ENCODE measurements at places on chromosomes 5 and 9. TPM values are rescaled to one million over a fixed set of nuclear protein-coding genes. Genes with fewer than 3 reads are reported as not detected.

Gene NDFIP1
- 62.1 TPM for total RNA-seq

Gene PCA3
- not detected for total RNA-seq

Gene IL33
- 27.1 TPM for total RNA-seq

Gene SVEP1
- total RNA-seq = 8.8 TPM

Gene SLC6A7
- total RNA-seq = not detected

Gene CRHBP
- total RNA-seq = 0.63 TPM

DNA sequence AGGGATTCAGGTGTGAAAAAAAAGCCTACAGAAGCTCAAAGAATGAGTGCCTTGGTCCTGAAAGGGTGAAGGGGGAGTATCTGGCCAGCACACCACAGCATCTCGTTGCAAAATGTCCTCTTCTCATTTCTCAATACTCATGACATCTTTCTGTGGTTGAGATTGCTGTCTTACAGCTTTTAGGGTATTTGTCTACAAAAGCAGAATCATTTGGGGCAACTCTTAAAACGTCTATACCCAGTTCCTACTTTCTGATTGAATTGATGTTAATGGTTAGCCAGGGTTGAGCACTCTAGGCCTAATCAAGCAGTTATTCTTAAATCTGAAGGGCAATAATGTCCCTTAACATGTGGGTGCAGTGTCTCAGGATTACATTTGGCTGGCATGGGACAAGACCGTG lies 21.2 kb upstream of the PCSK5 start:
- DNase-seq = no peak

DNA sequence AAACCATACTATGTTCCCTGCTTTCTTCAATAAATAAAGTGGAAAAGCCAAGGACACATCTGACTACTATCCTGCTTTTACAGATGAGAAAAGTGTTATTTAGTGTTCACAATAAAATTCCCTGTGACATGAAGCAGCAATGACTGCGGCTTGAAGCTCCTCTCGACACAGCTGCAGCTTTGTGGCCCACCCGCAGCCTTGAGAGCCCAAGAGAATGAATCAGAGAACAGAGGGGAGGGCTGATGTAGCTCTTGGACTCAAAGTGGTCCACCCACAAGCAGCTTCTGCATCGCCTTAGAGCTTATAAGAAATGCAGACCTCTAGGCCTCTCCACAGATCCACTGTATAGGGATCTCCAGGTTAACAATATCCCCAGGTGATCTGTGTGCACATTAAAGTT lies 181.3 kb upstream of the GNA14 start:
- no peak for DNase-seq

DNA sequence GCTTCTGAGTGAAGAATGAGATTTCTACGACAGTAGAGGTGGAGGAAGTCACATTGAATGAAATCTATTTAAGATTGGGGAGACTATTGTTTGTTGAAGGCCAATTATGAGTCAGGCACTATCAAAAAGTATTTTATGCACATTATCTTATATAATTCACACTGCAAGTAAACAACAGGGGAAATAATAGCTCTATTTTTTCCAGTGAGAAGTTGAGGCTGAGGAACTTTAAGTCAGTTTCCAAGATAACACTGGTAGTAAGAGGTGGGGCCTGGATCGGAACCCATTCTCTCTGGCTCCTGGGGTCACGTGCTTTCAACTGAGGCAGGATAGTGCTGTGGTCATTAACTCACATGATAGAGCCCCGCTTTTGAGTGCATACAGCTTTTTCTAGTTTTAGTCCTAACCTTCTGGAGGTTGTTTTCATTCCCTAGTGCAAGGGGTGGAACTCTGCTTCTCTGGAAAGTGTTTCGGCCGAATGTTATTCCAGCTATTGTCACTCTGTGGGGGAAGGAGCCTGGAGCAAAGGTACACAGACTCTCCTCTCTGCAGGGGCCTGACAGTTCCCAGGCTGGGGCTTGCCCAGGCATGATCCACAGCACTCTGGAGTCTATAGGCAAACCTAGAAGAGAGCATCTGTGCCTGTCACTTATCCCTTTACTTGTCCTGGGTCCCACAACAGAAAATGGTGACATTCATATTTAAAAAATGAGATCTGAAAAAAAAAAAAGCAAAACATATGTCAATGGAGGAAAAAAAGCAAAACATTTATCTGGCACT lies 352.4 kb upstream of the ACTBL2 start:
- no peak for DNase-seq

GRCh38 chr9:121992571-121993212 lies 100.4 kb downstream of the TTLL11 start:
- peak; percentile 49 for DNase-seq

DNA sequence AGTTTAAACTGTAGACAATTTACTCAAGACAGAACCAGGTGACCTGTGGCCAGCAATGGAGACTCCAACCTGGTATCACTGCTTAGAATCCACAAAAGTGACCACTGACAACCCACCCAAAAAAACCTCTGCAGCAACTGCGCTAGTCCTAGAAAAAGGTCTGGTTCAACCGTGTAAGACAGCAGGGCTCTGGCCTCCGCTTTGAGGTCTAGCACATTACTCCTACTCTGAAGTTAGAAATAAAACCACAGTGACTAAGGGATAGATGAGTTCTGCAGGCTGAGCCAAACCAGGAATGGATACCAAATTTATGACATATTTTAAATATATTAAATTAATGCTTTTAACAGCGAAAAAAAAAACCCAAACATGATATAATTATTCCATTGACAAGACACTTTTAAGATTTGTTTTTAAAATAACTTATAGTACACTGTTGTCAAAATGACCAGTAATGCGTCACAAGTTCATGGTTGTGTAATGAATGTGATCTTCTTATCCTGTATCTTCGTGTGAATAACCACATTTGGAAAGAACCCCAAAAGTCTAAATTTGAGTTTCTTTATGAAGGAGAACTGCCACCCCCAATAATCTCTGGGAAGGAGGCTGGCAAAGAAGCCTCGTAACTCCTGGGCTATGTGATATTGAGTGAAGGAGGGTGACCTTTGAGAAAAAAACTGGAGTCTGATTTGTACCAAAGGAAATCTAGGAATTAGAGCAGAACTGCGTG lies 101.9 kb upstream of the SLC44A1 start:
- DNase-seq = no peak

GRCh38 chr5:31809050-31809870 lies 170.3 kb downstream of the PDZD2 start:
- peak; percentile 71 for DNase-seq

- DNase-seq = no peak
Observed at GRCh38 chr9:74953235-74953751, 581 bp upstream of the C9orf40 start.

- DNase-seq = no peak
Observed at GRCh38 chr9:95970317-95970716, 94.8 kb downstream of the ERCC6L2 start.

GRCh38 chr5:34930870-34931269 lies 1.5 kb downstream of the DNAJC21 start:
- no peak for DNase-seq

GRCh38 chr5:123785162-123786071 lies 273.4 kb downstream of the CSNK1G3 start:
- DNase-seq = no peak

DNA sequence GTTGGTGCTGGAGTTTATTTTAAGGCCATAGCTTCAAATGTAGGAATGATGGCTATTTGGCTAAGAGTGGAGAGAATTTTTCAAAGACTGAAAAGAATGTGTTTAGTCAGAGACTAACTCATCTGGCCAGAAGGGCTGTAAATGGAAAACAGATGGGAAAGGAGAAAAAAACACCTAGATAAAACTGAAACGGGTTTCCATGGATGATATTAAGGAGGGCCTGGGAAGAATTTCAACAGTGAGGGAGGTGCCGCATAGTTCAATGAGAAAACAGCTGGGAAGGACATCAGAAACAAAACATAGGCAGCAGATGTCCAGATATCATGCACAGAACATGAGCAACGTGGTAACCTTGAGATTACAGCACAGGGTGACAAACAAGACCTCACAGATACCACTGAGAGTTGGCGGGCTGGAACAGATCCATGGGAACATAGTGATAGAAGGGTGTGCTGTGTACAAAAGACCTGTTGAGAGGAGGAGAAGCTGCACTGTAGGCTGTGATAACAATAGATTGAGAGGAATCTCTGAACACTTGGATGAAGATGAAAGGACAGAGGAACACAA lies 31.2 kb upstream of the RAD23B start:
- DNase-seq = peak; percentile 56

- DNase-seq = no peak
Observed at GRCh38 chr9:20524776-20525175, 97.5 kb downstream of the MLLT3 start.

- DNase-seq = no peak
Observed at GRCh38 chr5:57370376-57370775, 112.2 kb downstream of the ACTBL2 start.

GRCh38 chr5:66553368-66553912 lies 42.8 kb upstream of the MAST4 start:
- no peak for DNase-seq

DNA sequence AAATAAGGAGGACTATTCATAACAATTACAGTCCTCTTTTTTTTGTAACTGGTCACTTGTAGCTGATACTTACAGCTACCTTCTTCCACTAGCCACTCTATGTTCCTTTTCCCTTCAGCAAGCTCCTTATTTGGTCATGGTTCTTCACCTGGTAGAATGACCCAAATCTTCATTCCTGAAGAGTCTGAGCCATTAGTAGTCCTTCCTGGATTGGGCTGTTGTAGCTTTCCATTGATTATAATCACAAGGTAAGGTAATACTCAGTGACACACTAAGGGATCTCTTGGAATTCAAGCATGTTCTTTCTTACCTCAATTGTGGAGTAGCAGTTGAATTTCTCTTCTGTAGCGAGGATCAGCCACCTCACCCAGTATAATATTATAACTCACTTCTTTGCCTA lies 25.5 kb upstream of the ITGA2 start:
- no peak for DNase-seq

- no peak for DNase-seq
Observed at GRCh38 chr9:137123468-137123837, 8.9 kb upstream of the DPP7 start.

GRCh38 chr5:139108063-139108824 lies 89.9 kb downstream of the SIL1 start:
- no peak for DNase-seq

DNA sequence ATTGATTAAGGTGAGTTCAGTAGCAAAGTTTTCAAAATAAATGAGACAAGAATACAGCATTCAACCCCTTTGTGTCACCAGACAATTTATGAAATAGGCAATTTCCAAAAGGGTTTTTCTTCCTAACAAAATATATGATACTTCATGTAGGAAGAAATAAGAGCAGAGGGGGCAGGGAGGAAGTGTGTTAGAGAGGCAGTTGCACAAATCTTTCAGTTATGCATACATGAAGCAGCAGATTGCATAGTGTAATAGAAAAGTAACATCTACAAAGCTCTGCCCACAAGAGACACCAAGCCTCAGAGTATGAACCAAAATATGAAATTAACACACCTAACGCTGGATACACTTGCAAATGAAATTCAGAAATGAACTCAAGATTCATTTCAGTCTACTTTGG lies 157.0 kb downstream of the DENND1A start:
- DNase-seq = no peak

DNA sequence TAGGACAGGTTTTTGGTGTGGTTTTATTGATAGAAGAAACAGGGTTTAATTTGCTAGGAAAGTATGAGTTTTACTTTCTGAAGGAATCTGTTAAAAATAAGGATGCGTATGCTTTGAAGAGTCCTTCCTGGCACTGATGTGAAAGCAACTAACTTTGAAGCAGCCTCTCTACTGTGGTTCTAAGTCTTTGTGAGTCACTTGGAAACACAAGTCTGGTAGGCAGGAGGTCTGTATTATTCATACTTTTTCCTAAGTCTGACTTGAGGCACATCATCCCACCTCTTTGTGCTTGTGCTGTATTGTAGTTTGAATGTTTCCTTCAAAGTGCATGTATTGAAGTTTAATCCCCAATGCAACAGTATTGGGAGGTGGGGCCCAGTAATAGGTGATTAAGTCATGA lies 129.0 kb downstream of the TAF11L14 start:
- DNase-seq = no peak

- no peak for DNase-seq
Observed at GRCh38 chr9:5310851-5311250, 6.3 kb upstream of the RLN2 start.

DNA sequence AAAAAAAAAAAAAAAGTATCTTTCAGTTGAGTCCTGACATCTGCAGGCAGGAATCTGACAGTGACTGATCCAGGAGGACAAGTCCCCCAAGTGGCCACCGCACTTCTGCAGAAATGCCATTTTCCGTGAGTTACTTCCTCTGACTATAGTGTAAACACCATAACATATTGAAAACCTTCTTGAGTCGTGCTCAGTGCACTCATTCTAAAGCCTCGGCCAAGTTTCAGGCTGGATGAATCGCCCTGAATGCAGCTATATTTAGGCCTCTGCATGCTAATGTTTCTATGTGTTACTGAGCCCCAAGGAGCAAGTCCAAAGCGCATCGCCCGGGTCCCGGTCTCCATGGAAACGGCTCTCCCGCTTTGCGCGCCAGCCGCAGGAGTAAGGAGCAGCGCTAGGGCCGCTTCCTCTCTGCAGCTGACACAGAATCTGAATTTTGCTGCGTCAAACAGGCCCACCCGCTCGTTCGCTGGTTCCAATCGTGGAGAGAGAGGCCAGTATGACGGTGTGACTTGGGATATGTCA lies 335.4 kb downstream of the MSX2 start:
- peak; percentile 36 for DNase-seq

DNA sequence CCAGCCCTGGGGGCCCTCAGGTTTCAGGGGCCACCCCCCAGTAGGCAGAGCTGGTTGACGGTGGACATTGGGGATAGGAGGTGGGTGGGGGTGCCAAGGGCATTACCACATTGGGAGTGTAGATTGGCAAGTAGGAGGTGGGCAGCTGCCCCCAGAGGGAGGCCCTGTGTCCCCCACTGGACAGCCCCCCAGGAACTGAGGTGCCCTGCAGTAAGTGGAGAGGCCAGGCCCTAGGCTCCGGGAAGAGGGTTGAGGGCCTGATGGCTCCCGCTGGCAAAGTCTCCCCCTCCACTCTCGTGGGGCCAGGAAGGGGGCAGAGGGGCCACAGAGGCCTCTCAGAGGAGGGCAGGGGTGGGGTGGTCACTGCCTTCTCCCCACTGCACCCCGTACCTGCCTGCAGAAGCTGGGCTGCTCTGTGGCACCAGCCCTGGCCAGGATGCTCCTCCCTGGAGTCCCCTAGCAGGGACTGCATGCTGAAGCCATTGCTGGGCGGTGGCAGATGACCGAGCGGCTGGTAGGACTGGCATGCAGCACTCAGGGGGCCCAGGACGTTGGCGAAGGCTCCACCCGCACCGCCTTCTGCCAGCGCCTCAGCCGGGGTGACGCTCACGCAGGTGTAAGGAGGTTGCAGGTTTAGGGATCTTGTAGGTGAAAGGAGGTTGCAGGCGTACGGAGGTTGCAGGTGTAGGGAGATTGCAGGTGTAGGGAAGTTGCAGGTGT lies 89.6 kb upstream of the CACNA1B start:
- no peak for DNase-seq

GRCh38 chr9:105757496-105758251 lies 63.3 kb downstream of the TMEM38B start:
- no peak for DNase-seq

DNA sequence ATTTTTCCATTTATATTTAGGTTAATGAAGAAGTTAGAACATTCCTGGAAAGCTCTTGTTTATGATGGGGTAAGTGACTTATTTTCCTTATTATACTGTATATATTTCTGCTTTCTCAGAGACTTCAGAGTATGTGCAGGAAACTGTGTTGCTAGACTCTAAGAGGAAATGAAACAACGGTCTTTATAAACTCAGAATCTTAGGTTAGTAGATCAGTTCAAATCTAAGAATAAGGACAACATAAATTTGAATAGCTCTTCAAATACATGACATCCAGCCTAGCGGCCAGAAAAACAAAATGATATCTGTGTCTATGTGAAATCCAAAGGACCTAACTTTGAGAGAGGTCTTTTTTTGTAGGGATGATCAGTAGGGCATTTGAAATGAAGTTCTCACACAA lies 94.3 kb downstream of the PRKACG start:
- DNase-seq = no peak

- DNase-seq = no peak
Observed at GRCh38 chr9:83307066-83307724, 231.0 kb downstream of the FRMD3 start.

Data from left ventricle myocardium inferior (tissue), 1 donor.